ENCODE measurements at places on chromosomes 2 and 18.

- DNase-seq = no peak
These were observed 130.2 kb upstream of the ID2 start for GRCh38 chr2:8551622-8552074.

- no peak for DNase-seq
These were observed 25.7 kb upstream of the PTPN4 start for GRCh38 chr2:119734047-119734446.

- no peak for DNase-seq
These were observed 326.5 kb downstream of the SATB2 start for GRCh38 chr2:199131136-199131655.

GRCh38 chr2:157839162-157839801 is 36.8 kb downstream of the ACVR1 start:
- no peak for DNase-seq

DNA sequence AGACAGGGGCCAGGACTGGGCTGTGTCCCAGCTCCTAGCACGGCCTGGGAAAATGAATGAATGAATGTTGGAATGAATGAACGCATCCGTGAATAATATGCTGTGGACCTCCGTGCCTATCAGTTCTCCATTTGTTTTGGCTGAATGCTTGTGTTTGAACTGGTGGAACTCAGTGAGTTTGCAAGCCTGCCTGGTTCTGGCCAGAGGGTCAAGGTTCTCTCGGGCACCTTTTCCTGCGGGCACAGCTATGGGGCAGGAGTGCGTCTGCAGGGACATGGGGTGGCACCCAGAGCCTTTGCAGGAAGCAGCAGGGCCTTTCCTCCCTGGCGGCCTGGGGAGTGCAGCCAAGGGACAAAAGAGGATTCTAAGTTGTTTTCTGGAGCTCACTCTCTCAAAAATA is 17.6 kb upstream of the PDIA6 start:
- no peak for DNase-seq

- DNase-seq = no peak
These were observed 32.6 kb upstream of the SP3 start for GRCh38 chr2:173997753-173998152.

- no peak for DNase-seq
These were observed 23.0 kb downstream of the DBI start for GRCh38 chr2:119389615-119390306.

All from activated T-helper 1 cell treated with Interleukin-2 at 50 U/mL for 16 hours (primary cell).